GM12878 (cell line): ENCODE measurements at places on chromosomes 2 and 18. TPM values are rescaled to one million over a fixed set of nuclear protein-coding genes. Genes with fewer than 3 reads are reported as not detected.
A peak's percentile ranks its signal among the peaks of the same experiment; 100 is the strongest.

DNA sequence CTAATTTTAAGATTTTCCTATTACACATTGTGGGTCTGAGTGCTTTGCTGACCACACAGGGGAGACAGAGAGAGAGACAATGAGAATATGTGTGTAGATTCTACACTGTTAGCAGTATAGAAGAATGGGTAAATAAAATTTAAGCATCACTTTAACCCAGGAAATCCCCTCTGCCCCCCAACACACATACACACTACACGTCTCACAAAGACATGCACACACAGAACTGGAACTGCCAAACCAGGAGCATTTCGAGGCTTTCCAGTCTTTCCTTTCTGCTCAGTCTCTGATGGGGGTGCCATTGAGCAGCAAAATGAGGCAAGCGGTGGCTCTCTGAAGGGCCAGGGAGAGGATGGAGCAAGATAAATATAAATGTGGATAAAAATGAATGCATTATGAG lies 2.5 kb downstream of the MERTK start:
- no peak for DNase-seq

DNA sequence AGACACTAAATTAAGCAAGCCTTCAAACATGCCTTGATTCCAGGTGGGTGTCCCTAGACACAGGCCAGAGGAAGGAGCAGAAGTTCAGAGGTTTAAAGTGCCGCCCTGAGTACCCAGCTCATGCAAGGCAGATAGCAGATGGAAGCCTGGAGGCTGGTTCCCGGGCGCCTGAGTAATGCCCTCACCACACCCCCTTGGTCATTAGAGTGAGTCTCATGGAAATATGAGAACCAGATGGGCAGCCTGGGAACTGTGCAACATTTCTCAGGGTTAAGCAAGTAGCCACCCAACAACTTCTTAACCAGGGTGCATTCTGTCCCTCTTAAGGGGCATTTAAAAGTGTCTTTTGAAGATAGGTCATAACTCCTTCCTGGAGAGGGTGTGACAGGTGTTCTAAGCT lies 44.1 kb downstream of the TGFA start:
- no peak for DNase-seq

DNA sequence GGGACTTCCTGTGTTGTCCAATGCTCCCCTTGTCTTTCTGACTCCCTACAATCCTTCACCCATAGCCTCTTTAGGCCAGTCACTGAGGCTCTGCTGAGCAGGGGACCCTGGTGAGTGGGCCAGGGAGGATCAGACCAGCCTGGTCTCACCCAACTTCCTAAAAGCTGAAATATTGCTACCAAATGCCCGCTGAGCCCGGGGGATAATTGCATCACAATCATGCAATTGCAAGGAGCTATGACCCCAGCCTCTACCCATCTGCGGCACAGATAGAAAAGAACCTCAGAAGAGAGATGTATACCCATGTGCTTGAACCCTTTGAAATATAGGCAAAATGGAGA lies 3.7 kb upstream of the SP100 start:
- no peak for DNase-seq

DNA sequence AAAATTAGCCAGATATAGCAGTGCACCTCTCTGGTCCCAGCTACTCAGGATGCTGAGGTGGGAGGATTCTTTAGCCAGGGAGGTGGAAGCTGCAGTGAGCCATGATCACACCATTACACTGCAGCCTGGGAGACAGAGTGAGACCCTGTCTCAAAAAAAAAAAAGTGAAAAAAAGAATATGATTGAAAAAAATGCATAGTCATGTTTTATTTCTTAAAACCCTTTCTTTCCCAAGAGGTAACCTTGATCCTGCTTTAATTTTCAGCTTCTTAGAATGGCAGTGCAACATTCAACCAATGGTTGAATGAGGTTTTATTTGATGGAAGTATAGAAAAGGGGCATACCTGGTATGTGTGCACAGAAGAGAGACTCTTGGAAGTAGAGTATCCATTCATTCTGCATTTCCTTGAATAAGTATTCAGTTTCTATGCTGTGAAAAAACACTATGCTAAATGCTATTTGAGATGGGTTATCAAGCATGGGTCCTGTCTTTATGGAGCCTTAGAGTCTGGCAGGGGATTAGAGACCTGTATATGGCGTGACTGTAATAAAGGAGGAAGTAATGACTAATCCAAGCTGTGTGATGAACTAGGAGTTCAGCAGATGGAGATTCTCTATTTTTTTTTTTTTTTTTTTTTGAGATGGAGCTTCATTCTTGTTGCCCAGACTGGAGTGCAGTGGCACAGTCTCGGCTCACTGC lies 146.3 kb downstream of the WDSUB1 start:
- no peak for DNase-seq

DNA sequence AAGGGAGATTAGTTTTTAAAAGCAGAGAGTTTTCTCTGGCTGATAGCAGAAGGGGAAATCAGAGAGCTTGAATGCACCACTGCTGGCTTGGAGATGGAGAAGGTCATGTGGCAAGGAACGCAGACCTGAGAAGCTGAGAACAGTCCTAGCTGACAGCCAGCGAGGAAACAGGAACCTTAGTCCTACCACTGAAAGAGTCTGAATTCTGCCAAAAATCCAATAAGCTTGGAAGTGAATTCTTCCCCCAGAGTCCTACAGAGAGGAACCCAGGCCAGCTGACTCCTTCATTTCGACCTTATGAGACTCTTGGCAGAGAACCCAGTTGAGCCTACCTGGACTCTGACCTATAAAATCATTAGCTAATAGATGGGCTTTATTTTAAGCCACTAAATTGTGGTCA lies 371.9 kb upstream of the TNP1 start:
- no peak for DNase-seq

The TUBB8B gene
- total RNA-seq, result not detected in 2 replicates

DNA sequence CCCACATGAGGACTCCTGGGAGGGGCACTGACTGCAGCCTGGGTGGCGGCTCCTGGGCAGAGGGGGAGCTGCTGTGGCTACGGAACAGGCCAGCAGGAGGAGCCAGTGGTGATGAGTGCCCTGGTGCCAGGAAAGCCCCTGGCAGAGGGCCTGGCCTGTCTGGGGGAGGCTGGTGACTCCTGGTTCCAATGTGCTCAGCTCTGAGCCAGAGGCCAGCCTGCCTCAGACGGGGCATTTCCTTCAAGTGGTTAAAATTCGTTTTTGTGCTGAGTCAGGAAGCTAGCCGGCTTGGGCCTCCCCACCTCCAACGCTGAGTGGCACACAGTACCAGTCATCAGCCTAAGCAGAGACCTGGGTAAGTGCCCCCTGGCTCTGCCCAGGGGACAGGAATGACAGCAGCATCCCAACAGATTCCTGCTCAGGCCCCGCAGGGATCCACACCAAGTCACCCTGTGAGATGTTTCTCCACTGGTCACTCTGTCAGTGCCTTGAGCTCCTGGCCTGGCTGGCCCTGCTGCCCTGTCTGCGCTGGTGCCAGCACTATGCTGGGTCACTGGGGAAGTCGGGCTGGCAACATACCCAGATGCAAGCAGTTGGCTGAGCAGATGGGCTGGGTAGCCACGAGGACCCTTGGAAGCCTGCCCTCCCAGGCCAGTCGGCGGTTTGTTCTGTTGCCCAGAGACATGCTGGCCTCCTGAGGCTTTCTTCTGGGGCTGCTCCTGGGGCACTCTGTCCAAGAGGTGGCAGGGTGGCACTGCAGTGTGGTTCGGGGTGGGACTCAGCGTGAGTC lies 7.1 kb upstream of the KLF11 start:
- no peak for DNase-seq

- DNase-seq, result no peak
Observed at GRCh38 chr2:216596980-216597509, 36.2 kb upstream of the IGFBP2 start.

DNA sequence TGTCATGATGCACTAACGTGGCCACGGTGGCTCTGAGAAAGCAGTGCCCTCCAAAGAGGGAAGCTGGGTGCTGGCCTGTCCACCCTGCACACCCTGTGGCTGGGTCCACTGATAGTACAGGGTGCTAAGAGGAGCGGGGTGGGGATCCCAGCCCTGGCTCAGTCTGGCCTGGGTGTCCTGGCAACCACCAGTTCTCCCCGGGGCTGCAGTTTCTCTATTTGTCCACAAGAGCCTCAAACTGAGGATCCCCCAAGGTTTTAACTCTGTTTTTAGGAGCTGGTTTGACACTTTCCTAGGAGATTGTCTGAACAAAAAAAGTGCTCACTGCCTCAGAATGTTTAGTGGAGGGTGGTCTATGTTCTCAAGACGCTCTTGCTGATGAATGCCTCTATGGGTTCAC lies 29.0 kb downstream of the EDAR start:
- DNase-seq, result no peak

The CUL3 gene
- 80.4 and 80.9 TPM in 2 replicates for total RNA-seq

DNA sequence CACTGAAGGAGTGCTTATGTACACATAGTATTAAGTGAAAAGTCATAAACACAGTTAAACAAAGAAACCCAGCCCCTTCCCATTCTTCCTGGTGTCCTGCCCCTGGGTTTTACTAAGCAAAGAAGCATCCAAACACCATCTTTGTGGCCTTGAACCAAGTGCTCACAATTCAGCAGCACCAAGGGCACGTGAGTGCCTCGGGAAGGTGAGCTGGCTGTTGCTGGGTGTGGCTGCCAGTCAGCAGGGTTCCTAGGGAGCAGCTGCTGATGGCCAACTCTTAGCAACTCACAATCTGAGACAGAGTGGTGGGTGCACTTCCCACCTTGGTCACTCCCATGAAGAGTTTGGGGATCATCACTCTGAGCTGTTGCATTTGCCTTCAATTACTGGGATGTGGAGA lies 97.7 kb upstream of the PGAP1 start:
- DNase-seq, result no peak

- no peak for DNase-seq
Observed at GRCh38 chr2:29260142-29260772, 145.0 kb downstream of the CLIP4 start.

DNA sequence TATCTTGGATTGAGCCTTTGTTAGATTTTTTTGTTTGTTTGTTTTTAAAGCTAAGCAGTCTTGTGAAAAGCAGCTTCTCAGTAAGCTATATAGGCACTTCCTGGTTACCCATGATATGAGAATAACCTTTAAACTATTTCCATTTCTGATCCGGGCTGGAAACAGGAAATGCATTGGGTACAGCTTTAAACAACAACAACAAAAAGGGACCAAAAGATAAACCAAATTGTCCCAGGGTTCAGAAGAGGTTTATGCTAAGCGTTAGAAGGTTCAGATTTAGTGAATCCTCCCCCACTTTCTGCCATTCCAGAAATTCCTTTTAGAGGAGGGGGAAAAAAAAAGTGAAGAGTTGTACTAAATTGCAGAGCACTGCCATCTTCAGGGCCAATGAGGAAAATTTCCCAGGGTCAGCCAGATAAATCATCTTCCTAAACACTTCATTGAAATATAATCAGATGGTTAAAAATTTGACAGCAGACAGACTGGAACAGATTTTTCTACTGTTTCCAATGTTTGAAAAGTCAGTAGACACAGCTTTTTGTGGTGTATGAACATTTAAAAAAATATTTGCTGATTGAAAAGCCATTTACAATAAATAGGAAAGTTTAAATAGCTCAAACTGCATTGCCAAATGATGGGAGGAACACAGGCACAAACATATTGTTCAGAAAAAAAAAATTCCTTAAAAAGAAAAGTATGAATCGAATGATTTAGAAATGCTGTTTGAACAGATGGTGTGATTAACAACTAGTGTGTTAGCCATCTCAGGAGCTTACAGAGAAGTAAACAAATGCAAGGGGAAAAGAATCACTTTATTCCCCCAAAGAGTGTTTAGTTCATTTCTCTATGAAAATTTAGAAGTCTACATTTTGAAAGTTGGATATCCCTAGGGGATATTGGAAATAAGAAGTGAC lies 189.9 kb upstream of the TANK start:
- DNase-seq, result no peak

DNA sequence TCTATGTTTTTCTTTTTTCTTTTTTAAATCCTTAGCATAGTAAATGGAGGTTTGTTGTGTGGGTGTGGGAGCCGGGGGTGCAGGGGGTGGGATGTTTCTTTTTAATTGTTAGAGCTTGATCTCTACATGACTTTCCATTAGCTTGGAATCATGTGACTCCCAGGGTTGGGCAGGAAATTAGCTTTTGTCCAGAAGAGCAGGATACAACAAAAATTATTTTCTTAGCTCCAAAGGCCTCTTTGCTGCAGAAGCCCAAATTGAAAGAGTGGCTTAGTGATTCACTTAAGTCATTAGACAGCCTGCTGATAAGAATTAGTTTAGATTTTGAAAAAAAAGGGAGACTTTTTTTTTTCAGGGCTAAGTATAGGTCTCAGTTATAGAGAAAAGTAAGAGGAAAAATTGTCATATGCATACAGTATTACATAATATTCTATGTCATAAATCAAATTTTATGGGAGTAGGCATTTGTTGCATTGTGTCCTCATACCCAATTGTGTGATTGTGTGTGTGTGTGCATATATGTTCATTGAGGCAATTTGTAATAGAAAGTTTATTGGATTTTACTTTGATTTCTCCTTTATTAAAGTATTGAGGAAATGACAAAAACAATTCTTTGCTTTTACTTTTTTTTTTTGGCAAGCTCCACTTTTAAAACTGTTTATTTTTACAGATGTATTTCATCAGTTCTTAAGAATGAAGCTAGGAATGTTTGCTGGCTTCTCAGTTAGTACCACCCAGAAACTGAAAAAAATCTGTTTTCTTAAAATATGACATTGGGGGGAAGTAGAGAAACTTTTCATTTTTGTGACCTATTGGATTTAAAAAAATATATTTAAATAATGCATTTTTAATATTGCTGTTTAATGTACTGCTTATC lies 47.4 kb downstream of the TSPYL6 start:
- no peak for DNase-seq

- no peak for DNase-seq
Observed at GRCh38 chr2:119142824-119143223, 15.7 kb downstream of the C1QL2 start.

GRCh38 chr2:217402761-217403383 lies 543.0 kb upstream of the TNP1 start:
- no peak for DNase-seq

DNA sequence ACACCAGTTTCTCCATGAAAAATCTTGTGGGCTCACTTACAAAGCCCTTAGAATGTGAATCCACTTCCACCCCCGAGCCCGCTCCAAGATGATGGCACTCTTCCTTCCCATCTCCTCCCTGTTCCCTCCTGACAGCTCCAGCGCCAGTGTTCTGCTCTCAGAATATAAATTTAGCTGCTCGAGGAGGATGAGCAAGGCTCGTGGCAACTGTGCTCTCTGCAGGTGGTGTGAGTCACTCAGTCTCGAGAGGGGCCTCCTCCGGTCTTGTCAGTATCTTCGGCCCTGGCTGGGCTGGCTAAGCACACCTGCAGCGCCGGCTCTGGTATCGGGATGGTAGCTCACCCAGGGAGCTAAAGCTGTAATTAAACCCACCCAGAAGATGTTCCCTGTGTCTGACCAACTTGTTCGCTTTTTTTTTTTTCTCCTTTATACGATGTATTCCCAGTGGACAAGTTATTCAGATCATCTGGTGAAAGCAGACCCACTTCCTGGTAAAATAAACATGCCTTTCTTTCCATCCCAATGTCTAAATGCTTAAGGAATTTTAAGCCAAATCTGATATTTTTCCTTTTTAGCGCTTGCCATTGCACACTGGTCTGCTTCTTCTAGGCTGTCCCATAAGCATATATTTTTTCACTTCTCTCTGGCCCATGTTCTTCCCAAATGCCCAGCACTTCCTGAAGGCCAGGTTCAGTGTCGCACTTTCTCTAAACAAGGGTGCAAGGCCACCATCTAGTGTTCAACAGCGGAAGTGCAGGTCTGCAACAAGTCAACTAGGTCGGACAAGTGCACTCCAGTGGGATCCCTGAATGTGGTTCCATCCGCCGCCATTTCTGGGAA lies 31.4 kb upstream of the YPEL5 start:
- DNase-seq, result peak; percentile 20

GRCh38 chr2:104752504-104752903 lies 101.4 kb upstream of the POU3F3 start:
- DNase-seq, result no peak
